Umbilical cord (tissue), 2 donors: ENCODE measurements at places on chromosomes 2 and 18. TPM values are rescaled to one million over a fixed set of nuclear protein-coding genes. Genes with fewer than 3 reads are reported as not detected.

- no peak for DNase-seq
Observed at GRCh38 chr2:190354003-190354690, 10.8 kb downstream of the INPP1 start.

DNA sequence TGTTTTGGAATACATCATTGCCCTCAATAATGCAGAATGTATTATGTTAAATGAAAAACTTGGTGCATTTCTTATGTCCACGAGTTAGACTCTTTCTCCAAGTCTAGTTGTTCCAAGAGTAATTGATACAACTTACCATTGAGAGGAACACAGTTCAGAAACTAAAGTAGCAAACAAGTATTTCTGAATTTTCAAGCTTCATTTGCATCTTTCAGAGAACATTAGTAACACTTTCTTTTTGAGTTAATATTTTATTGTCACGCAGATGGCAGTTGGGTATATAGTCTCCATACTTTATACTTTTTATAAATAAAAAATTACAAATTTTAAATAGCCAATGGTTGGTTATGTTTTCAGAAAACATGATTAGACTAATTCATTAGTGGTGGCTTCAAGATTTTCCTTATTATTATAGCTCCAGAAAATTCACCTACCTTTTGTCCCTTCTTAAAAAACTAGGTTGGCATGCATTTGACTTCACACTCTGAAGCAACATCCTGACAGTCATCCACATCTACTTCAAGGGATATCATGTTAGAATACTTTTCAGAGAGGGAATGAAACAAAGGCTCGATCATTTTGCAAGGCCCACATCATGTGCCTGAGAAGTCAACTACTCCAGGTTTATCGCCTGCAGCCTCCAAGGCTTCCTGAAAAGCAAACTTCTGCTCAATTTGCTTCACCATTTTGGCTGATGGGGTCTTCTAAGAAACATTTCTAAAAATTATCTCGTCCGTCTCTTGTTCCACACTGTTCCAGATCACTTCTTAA is 29.9 kb downstream of the LYPD6B start:
- DNase-seq = no peak

NAT8 gene
- total RNA-seq = not detected

VWC2L gene
- 4.3 TPM for total RNA-seq

DNA sequence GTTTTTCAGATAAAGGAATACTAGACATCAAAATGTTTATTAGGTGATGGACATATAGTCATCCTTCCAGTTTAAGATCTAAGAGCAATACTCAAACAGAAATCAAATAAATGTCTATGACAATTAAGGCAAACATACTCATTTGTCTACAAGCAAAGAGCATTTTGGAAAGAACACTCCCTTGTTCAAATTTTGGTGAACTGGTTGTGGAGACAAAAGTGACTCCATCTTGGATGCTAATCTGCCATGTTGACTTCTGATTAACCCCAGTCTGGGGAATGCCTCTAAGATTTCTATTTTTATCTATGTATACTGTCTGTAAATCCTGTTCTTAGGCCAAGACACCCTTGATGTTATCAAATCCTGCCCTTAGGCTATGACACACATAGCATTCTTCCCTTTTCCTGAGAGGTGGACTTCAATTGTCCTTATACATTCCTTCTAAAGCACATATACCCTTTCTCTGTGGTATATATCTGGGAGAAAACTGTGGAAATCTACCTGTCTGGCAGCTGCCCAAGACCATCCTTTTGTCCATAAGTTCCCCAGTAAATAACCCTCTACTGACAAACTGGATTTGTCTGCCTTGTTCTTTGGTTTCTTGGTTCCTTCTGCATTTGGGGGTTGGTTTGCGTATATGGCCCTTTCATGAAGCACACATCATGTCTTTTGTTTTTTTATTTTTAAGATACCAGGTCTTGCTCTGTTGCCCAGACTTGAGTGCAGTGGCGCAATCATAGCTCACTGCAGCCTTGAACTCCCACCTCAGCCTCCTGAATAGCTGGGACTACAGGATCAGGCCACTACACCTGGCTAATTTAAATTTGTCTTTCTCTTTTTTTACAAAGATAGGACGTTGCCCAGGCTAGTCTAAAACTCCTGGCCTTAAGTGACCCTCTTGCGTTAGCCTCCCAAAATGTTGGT is 12.5 kb upstream of the PLEKHM3 start:
- DNase-seq = no peak

GRCh38 chr18:45635893-45636509 is 20.7 kb downstream of the SLC14A2 start:
- no peak for DNase-seq
